ENCODE measurements at places on chromosomes 4 and X.

DNA sequence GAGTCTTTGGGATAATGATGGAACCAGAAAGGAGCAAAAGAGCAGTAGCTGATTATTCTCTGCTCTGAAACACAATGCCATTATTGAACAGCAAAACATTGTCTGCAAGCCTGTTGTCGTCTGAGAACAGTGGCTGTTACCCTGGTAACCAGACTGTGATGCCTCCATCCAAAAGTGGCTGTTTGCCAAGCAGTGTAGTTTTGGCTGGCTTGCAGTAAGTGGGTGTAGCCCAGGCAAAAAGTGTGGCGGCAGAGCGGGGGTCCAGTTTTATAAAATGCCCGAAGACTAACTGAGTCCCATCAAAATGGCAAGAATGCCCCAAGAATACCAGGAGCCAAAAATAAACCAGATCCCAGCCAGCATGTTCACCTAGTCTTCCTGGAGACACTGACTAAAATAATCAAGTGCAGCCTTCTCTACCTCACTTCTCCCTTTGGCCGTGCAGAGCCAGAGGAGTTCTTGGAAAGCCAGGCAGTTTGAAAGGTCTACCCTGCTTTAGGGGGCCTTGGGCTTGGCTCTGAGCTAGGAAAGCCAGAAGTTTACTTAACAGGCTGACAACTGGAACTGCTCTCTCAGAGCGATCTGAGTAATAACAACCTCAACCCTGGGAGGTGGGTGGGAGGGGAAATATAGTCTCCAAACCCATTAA, 2.6 kb downstream of the PLP1 start:
- DNase-seq = no peak

DNA sequence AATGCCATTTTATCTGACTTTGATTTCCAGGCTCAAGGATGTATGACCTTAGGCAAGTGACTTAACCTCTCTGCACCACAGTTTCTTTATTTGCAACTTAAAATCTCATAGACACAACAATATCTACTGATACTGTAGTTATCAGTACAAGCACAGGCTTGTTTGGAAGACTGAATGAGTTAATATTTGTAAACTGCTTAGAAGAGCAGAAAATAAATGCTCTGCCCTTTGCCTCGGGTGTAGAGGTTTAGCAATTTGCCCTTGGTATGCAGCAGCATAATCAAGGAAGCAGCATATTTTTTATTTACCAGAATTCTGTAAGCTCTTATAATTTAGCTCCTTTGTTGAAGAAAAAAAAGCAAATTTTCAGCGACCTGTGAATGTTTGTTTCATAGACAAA, 2.9 kb upstream of the CXCL1 start:
- DNase-seq = no peak

GRCh38 chr4:82776925-82777542, 21.6 kb downstream of the SCD5 start:
- no peak for DNase-seq

- DNase-seq = no peak
These were observed 17.2 kb upstream of the HOPX start for GRCh38 chr4:56698329-56698728.

DNA sequence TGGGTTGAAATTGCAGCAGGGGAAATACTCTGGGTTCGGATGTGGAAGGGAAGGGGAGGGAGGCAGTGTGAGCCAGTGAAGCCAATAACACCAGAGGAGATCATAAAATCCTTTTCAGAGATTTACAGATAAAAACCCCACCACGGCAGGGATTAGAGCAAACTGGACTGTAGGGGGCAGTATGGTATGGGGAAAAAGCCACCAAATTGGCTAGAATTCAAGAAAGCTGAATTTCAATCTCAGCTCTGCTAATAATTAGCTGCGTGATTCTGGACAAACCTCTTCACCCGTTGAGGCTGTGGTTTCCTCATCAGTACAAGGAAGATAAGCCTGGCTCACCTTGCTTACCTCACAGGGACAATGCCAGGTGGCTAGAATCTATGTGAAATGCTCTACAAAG, 108.1 kb downstream of the ATG4A start:
- no peak for DNase-seq
